ENCODE measurements at places on chromosomes 6 and 20.

DNA sequence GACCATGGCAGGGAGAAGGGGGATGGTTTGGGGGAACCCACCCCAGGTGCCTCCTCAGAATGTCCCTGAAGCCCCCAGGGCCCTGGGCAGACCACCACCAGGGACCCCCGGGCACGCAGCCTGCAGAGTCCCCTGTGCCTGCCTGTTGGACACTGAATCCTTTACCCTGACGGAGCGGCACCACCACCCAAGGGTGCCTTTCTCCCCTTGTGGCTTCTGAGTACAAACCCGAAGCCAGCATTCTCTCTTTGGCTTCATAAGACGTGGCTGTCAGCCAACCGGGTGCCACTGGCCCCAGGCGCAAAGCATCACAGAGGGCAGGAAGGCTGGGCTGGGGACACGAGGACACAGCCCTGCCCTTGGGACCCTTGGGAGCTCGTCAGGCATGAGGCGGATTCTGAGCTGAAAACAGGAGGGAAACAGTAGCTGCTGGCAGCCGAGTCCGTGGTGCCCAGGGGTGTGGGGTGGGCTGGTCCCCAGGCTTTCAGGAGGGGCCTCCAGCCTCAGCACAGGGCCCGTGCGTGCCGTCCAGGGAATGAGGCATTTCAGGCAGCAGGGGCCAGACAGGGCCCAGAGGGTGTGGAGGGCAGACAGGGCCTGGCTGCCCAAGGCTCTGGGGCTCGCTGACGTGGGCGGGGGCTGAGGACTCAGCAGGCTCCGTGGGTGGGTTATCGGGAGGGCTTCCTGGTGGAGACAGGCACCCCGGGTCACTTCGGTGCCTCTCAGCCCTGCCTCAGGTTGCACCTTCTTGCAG, 3.5 kb downstream of the COL9A3 start:
- no peak for DNase-seq

DNA sequence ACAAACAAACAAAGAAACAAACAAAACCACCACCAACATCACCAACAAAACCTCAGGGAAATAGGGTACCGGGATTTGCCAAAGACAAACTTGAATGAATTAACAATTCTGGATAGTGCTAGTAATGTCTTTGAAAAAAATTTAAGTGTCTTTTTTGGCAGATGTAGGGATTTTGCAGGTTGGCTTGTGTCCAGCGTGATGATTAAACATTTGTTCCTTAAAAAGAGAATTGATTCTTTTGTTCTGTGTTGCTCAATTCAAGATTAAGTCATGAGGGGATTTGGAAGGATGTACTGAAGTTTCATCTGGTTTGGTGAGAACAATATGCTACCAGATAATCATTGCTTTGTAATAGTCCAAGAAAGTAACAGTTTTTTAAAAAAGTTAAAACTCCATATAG, 125.1 kb upstream of the HS3ST5 start:
- DNase-seq: no peak

DNA sequence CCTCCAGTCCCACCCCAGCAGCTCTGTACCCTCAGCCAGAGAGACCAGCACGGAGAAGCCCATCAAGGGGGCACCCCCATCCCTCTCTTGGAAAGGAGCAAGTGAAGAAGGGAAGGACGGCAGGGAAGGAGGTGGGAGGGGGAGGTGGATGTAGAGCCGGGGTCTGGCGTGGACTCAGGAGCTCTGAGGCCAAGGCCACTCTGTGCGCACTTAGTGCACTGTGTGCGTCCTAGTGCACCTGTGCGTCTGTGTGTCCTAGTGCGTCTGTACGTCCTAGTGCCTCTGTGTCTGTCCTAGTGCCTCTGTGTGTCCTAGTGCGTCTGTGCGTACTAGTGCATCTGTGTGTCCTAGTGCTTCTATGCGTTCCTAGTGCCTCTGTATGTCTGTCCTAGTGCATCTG, 54.2 kb downstream of the DSTN start:
- DNase-seq: no peak

DNA sequence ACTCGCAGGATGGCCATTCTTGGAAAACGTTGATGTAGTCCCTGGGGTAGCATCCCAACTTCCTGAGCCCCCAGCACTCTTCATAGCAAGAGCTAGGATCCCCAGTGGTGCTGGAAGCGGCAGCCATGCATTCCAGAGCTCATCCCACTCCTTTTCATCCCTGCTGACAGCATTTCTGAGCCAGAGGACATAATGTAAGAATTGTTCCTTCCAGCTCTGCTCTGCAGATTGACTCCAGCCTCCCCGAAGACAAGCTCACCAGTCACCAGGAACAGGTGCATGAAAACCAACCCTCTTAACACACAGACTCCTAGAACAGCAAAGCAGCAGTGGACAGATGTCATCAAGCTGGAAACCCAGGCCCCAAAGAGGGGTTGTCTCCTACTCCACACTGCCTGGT, 3.8 kb downstream of the SLC13A3 start:
- DNase-seq: no peak

DNA sequence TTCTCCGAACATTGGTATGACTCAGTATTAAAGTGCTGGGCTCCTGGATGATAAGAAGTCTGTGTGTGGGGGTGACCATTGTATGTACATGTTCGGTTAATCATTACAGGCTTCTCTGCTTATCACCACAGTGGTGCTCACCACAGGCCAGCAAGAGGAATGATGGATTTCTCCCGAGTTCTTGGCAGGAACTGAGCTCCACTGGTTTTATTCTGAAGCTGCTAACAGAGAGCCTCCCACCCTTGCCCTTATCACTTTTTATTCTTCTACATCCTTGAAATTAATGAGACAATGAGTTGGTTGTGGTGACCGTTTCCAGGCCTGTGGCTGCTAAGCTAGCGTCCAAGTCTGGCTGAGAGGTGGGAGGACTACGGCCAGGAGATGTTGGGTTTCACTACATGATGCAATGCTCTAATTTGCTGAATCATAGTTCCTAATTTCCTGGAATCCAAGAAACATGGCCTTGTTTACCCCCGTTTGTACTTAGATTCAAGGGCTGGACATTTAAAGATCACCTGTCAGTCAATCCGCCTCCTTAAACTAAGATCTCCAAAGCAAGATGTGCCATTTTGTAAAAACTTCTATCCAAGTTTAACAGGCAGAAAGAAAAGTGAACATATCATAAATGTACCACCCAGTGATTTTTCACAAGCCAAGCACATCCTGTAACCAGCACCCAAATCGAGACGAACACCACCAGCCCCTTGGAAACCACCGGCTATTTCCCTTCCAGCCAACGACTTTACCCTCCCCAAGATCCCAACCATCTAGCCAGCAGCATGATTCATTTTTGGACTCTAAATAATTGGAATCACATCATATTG, 172.5 kb downstream of the FOXA2 start:
- no peak for DNase-seq

- DNase-seq: no peak
Observed at GRCh38 chr20:34293589-34293988, 9.6 kb downstream of the AHCY start.

DNA sequence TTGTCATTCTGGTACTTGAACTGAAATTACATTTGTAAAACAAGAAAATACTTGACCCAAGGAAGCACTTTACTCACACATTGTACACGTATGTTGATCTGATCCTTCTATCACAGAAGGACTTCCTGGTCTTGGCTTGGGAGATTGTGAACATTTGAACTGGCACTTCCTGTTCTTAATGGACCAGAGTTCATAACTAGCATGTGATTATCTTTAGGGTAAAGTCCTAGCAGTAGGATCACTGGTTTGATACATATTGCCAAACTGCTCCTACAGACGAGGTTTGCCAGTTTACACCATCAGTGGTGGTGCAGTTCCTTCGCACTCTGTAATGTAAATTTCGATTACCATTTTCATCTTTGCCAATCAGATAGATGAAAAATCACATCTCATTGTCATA, 12.7 kb downstream of the HECA start:
- no peak for DNase-seq

GRCh38 chr20:46743088-46743487, 33.6 kb downstream of the SLC2A10 start:
- DNase-seq: no peak

- no peak for DNase-seq
Observed at GRCh38 chr20:61308477-61308774, 56.4 kb downstream of the CDH4 start.

DNA sequence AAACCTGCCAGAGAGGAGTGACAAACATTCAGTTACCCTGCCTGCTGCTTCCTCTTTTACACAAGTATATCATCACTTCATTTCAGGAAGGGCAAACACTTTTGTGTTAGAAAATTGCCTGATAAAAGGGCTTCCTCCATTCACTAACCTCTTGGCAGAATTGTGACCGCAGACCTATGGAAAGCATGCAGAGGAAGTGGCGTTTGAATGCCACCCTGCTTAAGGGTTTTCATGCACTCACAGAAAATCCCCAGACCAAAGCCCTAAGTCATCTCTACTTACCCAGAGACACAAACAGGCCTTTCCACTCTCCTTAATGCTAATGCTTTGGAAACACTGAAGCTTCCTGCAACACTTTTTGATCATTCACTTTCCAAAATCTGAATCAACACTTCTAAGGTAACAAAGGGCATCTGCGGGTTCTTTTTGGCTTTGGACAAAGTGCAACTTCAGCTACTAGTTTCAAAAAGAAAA, 22.1 kb upstream of the RALGAPA2 start:
- no peak for DNase-seq

DNA sequence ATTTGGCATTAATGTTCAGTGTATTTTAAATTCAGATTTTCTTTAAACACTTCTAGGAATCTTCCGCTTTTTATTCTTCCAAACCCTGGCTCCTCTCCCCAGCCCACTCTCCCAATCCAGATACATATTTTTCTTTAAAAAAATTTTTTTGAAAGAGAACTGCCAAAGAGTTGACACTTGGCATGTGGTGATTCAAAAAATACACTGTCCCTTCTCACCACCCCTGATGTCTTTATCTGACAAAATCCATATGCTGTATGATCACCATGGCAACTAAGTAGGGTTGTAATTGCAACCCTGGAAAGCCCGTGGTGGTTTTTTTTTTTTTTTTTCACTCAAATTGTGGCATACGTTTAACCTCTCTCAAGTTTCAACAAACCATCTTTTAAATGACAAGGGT, 355.8 kb upstream of the SASH1 start:
- no peak for DNase-seq

GRCh38 chr6:161410076-161410475, 136.2 kb upstream of the AGPAT4 start:
- no peak for DNase-seq

DNA sequence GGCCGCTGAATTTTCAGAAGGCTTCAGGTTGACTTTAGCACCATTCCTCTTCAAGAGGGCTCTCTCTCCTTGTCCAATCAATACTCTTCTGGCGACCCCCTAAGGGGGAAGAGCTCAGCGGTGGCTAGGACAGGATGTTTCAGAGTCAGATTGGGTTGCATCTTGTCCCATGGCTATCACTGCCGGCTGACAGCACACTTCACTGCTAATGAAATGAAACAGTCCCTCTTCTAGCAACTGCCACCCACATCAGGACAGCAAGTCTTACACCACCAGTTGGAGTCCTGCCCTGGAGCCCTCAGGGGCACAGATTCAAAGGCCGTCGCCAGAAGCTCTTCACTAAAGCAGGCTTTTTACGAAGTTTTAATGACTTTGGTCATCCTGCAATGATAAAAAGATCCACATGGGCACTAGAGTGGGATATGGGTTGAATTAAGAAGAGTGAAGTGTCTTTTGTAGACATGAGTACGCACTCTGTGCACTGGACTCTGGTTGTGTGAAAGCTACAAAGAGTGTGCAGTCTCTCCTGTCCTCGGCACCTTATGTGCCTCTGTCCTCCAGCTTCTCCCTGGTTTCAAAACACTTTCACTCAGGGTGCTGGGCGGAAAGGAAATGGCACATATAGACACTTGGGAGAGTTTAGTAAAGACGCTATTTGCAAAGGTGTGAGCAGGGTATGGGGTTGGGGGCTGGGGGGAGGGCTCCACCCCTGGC, 66.1 kb upstream of the SLC22A16 start:
- DNase-seq: no peak

DNA sequence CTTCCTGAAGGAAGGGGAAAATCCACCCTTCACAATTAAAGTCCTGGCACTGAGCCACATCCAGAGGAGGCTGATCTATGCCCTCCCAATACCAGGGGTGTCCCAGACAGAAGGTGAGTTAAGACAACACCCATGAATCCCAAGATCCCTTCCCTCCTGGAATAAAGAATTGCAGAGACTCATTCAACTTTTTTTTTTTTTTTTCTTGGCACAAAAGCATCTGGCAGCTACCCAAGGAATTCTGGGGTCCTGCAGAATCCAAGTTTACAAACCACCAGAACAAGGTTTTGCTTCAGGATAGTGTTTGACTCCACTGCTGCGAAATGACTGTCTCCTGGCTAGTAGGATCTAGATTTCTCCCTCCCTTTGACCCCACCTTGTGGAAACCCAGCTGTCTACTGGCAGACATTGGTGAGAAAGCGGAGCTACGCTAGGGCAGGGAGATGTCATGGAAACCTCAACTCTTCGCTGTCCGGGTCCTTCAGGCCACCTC, 37.4 kb downstream of the JAG1 start:
- no peak for DNase-seq

- no peak for DNase-seq
Observed at GRCh38 chr6:150915880-150916265, 50.4 kb downstream of the MTHFD1L start.

GRCh38 chr6:123489589-123489988, 147.2 kb downstream of the TRDN start:
- DNase-seq: no peak

GRCh38 chr6:136859430-136859829, 37.0 kb downstream of the PEX7 start:
- no peak for DNase-seq

DNA sequence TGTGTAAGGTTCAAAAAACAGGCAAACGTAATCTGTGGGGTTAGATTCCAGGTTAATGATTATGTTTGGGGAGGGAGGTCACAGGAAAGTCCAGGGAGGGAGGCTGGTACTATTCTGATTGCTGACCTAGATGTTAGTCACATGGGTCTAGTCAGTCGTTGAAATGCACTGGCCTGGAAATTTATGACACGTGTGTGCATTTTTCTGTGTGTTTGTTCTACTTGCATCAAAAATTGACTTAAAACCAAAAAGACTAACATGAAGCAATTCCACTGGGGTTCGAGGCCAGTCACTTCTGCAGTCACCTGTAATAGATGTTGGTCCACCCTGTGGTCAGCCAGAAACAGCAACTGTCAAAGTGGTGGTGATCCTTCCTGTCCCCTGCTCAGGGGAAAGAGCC, 104.2 kb upstream of the MLN start:
- no peak for DNase-seq

GRCh38 chr20:40769677-40770285, 80.7 kb upstream of the MAFB start:
- DNase-seq: no peak

All from activated T-helper 1 cell treated with Interleukin-2 at 50 U/mL for 16 hours (primary cell).